T-helper 2 cell (primary cell): ENCODE measurements at places on chromosomes 7 and 10.

DNA sequence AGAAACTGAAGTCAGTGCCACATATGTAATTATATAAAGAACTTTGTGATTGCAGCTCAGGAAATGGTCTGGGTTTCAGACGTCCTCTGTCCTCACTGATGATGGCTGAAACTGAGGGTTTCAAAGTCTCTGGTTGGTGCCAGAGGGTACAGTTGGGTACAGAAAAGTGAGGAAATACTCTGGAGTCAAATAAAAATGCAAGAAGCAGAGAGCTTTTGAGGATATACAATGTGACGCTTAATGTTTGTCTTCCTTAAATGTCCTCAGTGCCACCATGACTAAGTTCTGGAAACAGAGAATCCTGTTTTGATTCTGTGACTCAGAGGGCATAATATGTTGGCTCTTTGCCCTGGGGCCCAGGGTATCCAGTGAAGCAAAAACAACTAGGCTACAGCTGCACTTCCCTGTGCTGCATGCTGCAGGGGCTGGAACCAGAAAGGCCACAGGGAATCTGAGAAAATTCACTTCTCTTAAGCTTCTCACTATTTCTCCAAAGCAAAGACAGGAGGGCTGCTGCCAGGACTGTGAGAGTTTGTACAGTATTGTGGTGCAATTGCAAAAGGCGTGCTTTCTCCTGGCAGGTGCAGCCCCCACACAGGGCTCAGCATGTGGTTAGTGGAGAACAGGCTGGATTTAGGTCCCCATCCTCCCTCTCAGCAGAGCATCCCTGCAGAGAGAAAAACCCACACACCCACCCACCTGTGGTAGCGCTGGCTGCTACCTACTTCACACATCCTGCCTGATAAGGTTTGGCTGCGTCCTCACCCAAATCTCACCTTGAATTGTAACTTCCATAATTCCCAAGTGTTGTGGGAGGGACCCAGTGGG, 169.5 kb upstream of the SVIL start:
- no peak for DNase-seq

DNA sequence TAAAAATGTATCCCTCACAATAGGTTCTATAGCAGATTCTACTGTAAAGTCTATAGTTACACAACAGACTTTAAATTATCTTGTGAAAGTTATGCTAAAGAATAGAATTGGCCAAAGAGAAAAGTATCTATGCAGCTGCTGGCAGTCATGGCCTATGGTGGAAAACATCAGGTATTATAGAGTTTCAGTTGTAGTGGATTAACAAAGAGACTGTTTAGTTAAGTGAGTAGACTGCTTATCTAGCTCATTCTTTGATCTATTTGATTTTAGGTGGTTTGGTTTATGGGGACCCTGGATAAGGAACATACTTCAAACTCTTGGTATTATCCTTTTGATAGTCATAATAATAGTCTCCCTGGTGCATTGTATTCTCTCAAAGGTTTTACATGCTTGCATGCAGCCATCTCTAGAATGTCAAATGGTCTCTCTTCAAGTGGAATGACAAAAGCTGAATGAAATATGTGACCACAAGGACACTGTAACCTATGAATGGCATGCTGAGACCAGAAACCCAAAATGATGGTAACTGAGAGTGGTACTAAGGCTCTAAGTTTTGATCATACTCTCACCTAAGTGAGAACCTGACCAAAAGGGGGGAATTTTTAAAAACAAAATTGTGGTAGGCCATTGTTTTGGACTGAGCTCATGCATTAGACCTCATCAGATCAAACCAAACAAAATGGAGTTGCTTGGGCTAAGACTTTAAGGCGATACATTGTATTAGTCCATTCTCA, 54.9 kb upstream of the NAMPT start:
- no peak for DNase-seq

DNA sequence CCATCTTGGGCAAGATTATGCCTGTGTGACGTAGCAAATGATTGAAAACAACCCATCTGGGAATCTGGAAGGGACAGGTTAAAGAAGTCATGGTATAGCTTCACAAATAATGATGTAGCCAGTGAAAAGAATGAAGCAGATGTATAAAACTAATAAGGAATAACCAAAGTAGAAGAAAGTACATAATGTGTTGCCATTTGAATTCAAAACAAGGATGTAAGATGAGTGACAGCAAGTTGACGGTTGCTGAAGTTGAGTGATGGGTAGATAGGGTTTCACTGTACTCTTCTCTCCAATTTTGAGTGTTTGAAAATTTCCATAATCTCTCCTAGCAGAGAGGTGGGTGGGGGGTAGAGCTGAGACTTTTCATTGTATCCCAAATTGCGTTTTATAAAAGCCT, 133.6 kb downstream of the FANK1 start:
- DNase-seq: no peak

DNA sequence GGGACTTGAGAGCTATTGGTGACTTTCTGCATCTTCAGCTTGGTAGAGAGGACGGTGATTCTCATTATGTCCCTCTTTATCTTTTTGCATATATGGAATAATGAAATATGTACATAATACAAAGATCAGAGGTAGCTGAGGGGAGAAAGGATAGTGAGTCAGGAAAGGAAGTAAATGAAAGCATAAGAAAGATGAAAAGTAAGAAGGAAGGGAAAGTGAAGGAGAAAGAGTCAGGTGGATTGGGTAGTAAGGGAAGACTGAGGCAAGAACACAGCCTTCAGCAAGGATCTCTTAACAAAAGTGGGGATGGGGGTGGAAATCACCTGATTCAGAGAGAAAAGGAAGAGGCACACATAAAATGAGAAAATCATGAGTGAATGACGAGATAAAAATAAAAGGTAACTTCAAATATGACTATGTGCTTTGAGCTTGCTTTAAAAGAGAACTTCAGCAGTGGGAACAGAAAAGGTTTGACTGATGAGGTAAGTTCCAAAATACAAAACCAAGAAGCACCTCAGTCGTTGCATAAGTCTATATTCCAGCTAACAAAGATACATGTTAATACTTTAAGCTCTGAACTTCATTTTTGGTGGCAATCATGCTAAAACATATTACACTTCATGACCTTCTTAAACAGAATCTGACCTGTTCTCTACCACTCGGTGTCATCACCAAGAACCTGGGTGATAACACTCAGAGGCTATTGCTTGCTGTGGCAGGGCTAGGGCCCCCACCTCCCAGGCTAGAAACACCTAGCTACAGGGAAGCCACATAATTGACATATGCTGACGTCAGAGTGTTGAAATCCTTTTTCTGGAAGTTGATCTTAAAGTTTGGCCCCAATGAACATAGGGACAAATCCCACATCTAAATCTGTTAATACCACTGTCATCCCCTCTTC, 32.9 kb downstream of the NRCAM start:
- DNase-seq: no peak

- no peak for DNase-seq
Measured at GRCh38 chr7:110775046-110775445, 315.9 kb upstream of the LRRN3 start.

GRCh38 chr7:29884399-29885272, 78.3 kb downstream of the WIPF3 start:
- no peak for DNase-seq

DNA sequence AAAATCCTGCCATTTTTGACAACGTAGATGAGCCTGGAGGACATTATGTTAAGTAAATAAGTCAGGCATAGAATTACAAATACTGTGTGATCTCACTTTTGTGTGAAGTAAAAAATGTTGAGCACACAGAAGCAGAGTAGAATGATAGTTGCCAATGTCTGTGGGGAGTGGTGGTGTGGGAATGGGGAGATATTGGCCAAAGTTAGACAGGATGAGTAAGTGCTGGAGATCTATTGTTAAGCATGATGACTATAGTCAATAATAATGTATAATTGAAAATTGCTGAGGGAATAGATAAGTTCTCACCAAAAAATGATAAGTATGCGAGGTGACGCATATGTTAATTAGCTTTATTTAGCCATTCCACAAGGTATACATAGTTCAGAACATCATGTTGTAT, 92.0 kb downstream of the GPR85 start:
- no peak for DNase-seq

- no peak for DNase-seq
Measured at GRCh38 chr7:132108563-132108962, 467.7 kb downstream of the PLXNA4 start.

DNA sequence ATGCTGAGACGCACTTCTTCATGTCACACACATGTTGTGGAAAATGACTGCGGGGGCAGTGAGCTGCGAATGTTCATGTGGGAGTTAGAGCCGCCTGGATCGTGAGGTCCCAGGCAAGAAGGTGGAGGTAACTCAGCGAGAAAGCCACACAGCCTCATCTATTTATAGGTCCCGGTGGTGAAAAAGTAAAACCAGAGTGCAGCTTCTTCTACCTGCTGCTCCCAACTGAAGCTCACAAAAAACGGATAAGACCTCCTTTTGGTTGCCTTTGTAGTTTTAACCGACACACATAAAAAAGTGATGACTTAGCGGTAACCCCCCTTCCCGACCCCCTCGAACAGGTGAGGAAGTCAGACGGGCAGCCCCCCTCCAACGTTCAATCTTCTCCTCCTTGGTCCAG, 276.9 kb downstream of the GATA3 start:
- DNase-seq: no peak

GRCh38 chr7:98760201-98760651, 109.6 kb downstream of the TMEM130 start:
- no peak for DNase-seq

GRCh38 chr10:32461203-32461602, 15.3 kb downstream of the CCDC7 start:
- DNase-seq: no peak

- DNase-seq: no peak
Measured at GRCh38 chr10:119917777-119918176, 25.2 kb downstream of the SEC23IP start.
